ENCODE measurements at places on chromosomes 7 and 10.

- DNase-seq: no peak
Measured at GRCh38 chr10:24911029-24911428, 41.4 kb downstream of the PRTFDC1 start.

GRCh38 chr10:110067960-110068770 lies 60.4 kb downstream of the ADD3 start:
- DNase-seq: peak; percentile 7

DNA sequence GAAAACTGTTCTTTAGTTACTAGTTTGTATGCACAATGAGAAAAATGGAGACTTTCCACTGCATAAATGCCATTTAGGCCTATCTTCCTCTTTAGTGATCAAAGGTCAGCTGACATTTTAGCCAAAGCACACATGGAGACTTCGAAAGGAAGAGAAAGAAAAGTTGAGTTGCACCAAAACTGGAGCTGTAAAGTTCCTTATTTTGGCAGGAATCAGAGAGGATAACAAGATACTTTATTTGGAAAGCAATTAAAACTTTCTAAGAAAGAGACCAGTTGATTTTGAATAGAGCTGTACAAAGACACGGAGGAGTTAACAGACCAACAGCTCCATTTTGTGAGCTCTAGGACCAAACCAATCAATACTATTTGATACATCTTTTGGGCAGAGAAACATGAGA lies 14.2 kb downstream of the ENTPD7 start:
- DNase-seq: no peak

DNA sequence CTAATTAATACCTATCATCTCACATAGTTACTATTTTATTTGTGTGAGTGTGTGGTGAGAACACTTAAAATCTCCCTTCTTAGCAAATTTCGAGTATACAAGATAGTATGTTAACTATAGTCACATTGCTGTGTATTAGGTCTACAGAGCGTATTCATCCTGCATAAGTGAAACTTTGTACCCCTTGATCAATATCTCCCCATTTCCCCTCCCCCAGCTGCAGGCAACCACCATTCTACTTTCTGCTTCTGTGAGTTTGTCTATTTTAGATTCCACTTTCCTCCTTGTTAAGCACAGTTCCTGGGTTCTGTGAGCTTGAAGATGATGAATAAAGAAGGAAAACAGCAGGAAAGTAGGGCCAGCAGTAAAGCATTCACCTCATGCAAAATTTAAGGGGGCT lies 42.4 kb downstream of the MRPS33 start:
- DNase-seq: no peak

DNA sequence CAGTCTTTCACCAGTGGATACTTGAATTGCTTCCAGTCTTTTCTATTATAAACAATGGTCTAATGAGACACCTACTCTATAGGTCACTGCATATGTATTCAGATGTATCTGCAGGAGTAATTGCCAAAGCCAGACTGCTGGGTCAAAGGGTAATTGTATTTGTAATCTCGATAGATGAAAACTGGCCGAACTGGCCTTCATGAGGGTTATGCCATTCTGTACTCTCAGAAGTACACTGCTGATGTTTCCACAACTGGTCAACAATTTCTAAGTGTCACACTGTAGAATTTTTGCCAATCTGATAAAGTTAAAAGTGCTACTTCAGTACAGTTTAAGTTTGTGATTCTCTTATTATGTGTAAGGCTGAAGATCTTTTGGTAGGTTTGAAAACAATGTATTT lies 64.6 kb downstream of the JAZF1 start:
- no peak for DNase-seq

DNA sequence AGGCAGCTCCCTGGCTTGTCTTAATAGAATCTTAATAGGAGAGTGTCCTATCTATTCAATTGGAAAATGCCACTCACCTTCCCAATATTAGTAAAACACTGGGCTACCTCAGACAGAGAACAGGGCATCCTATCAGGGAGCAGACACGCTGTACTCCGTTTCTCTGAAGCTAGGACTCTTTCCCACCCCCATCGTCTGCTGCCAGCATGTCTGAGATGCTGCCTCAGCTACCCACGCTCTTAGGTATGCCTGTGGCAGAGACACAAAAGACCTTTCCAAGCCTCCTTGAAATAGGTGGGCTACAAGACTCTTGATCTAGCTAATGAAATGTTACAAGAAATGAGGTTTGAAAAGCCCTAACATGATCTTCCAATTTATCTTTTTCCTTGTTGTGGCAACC lies 2.5 kb upstream of the LRIT2 start:
- DNase-seq: no peak

GRCh38 chr10:110804376-110804775 lies 67.4 kb upstream of the PDCD4 start:
- no peak for DNase-seq
